ENCODE measurements at places on chromosomes 4 and X.
A peak's percentile ranks its signal among the peaks of the same experiment; 100 is the strongest.

- DNase-seq = no peak
Measured at GRCh38 chr4:25104591-25104990, 55.7 kb downstream of the SEPSECS start.

DNA sequence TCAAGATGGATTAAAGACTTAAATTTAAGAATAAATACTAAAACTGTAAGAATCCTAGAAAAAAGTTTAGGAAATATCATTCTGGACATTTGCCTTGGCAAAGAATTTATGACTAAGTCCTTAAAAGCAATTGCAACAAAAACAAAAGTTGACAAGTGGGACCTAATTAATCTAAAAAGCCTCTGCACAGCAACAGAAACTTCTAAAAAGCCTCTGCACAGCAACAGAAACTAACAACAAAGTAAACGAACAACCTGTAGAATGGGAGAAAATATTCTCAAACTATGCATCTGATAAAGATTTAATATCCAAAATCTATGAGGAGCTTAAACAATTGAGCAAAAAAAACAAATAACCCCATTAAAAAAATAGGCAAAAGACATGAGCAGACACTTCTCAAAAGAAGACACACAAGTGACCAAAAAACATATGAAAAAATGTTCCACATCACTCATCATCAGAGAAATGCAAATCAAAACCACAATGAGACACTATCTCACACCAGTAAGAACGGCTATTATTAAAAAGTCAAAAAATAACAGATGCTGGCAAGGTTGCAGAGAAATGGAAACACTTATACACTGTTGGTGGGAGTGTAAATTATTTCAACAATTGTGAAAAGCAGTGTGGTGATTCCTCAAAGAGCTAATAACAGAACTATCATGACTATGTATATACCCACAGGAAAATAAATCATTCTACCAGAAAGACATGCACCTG, 5.5 kb upstream of the OPRPN start:
- DNase-seq = no peak

DNA sequence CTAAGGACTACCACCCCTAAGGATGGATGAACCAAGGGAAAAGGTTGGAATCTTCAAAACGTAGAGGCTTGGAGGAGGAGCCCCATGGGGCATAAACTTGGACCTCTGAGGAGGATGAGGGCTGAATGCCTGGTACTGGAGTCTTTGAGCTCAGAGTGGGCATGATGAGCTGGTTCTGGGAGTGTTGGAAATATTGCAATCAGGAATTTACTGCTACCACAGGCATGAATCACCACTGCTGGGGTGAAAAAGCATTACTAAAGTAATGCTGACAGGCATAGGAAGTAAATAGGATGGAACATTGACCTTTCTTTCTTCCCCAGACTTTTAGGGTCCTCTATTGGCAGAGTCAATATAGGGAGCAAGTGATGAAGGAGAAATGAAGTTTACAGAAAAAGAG, 105.8 kb upstream of the RPS6KA3 start:
- DNase-seq = peak; percentile 55

DNA sequence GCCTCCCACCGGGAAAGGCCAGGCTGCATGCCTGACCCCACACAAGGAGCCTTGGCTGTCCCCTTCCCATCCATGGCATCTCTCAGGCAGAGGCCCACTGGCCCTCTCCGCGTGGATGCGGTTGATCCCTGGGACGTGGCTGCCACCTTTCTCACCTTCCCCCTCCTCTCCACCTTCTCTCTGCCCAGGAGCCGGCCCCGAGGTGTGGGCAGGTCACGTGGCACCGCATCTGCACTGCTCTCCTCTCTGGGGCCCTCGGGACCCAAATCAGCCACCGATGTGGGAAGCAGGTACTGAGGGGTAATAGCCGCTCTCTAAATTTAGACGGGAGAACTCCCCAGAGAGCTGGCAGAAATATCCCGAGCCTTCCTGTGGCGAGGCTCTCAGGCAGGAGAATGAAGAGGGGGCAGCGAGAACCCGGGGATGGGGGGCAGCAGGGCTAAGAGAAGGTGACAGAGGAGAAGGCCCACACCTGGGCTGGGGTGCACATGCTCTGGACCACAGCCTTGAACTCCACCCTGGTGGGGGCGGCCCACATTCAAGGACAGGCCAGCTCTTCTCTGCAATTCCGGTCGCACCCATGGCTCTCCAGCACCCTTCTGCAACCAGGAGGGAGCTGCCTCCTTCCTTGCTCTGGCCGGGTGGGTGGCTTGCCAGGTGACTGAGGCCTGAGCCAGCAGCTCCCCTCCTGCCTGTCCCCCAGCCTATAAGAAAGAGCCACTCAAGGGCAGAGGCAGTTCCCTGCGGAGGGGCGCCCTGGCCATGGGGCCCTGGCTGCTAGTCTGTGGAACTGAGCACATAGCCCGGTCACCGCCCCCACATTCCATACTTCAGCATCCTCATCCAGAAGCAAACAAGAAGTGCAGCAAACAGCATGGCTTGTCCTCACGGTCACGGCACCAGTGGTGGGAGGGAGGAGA, 9.6 kb upstream of the DUSP9 start:
- DNase-seq = no peak

GRCh38 chr4:38283724-38284123, 323.5 kb downstream of the PTTG2 start:
- no peak for DNase-seq

DNA sequence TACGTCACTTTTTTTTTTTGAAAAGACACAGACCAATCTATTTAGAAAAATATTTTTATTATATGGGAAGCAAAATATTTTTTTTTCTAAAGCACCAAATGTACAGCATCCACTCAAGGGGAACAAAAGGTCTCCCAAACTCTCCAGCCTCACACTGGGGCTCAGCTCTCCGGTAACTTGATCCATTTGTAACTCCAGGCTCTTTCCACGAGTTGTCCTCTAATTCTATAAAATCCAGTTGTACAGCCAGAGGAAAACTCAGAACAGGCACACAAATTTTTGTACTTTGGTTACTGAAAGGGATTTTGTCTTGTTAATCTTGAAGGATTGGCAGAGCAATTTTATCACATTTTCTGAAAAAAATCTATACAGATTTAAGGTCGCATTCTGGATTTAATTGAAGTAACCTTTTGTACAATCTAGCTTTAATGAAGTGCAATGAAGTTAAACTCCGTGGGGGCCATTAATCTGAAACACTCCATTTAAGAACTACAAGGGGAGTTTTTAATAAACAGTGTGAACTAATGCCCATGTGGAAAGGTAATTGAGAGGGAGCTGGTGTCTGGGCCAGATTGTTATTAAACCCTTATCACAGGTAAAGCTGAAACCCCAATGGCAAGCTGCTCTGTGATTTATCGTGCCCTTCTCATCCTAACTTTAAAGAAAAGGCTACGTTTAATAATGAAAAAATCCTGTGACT, 161.2 kb upstream of the FRG1 start:
- DNase-seq = no peak

DNA sequence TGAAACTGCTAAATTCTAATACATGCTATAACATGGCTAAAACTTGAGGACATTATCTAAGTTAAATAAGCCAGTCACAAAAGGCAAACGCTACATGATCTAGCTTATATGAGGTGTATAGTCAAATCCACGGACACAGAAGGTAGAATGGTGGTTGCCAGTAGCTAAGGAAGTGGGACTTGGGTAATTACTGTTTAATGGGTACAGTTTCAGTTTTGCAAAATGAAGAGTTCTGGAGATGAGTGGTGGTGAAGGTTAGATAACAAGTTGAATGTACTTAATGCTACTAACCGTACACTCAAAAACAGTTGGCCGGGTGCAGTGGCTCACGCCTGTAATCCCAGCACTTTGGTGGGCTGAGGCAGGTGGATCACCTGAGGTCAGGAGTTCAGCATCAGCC, 644.5 kb upstream of the DIPK2B start:
- no peak for DNase-seq

DNA sequence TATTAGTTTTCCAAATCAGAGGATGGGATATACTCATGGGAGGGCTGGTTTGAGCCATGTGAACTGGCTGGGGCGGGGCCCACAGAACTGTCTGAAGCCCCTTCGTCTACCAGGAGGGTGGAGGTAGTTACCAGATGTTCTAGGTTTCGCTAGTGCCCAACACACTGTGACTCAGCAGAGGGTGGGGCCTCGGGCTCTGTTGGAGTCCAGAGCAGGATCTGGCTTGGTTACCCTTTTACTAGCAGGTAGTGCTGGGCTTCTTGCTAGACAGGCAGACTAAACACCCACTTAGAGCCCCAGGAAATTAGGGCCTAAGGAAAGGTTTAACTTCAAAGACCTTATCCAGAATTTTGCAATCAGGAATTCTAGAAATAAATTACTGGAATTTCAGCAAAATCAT, 56.2 kb upstream of the CHRDL1 start:
- peak; percentile 5 for DNase-seq

DNA sequence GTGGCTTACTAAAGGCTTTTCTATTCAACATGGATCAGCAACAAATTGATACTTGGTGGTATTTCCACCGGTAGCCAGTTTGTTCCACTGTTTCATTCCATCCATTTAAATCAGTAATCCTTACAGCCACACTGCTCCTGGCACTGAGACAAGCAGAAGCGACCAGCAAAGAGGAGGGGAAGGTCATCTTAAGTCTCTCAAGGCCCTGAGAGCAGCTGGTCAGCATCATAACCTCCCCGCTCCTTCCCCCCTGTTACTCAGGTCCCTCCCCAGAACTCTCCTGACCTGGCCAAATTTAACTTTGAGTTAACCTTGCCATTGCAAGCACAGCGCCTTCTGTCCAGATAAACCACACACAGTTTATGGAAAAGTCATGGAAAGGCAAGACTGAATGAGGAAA, 331.3 kb upstream of the KLF3 start:
- no peak for DNase-seq

GRCh38 chr4:134634301-134634700, 432.7 kb upstream of the PABPC4L start:
- DNase-seq = no peak

DNA sequence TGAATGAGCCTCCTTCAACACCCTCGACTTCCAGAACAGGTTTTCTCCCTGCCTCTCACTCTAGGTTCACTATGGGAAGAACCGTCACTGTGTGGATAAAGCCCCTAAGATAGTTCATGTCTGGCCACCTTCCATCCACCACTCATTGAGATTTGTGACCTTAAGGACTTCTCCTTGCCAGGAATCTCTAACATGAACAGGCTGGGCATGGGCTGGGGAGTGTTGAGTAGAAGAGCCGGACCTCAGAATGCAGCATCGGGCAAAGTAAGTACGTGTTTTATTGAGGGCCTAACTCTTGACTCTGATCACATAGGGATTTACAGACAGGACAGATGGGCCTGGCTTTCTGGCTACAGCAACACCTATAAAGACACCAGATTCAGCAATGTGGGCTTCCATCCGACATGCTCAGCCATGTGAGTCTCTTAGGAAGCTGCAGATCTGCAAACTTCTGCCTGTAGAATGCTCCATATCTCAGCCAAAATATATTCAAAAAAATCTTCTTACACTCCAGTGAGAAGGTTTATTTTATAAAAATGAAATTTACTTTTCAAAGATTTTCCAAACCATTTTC, 26.4 kb upstream of the TRIM60 start:
- DNase-seq = no peak

DNA sequence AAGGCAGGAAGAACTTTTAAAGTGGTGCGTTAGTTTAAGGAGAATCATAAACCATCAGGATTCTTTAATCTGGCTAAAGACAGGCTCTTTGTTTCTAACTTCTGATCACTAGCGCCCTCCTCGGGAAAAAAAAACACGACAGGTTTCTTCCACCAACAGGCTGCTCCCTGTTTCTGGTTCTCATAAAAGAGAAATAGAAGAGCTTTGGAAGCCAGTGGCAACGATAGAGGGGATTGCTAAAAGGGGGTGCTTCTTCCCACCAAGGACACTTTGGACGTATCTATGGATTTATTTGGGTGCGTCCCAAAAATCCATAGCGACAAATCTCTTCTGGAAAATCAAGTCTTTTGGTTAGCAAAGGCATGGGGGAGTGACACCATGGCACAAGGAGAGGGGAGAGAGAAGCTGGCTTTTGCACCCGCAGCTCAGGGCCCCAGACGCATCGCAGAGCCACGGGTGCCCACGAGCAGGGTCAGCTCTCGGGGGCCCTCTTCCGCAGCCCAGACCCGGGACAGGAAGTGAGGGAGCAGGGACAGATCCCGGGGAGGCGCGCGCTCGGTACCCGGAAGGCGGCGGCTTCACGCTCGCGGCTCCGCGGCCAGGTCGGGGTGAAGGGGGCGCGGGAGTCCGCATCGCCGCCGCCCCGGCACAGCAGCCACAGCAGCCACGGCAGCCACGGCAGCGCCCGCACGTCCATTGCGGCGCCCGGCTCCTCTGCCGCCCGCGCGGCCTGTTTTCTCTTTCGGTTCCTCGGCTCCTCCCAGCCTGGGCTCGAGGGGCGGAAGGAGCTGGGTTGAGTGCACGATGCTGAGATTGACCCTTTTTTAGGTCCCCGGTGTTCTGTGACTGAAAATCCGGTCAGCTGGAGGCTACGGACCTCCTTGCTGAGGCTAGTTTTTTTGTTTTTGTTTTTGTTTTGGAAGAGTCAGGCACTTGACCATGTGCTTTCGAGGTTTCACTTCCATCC, at the start of gene CTSO:
TSS of gene CTSO (minus strand) at position 716 of the 967 bp plus-strand sequence. CDS start at position 697, 19 bp downstream.
- peak; percentile 44 for DNase-seq

DNA sequence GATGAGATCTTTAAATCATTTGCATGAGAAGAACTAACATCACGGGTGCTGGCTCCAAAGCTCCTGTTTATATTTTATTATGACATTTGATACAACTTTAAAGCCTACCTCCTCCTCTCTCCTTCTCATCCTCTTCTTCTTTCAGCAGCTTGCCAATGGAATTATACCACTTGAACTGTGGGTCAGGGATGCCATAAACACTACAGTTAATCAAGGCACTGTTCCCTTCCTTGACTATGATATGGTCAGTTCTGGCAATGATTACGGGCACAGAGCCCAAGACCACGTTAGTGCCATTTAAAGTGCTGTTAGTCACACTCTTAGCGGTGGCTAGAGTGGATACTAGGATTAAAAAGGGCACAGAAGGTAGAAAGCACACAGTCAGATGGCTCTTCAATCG, 20.7 kb downstream of the MFAP3L start:
- no peak for DNase-seq

All from RCC 7860 (cell line).